Stimulated activated effector memory CD8-positive, alpha-beta T cell treated with anti-CD3 and anti-CD28 coated beads, Interleukin-12 subunit alpha, Interleukin-12 subunit beta, amount 100 ng/mL, for 72 hours (primary cell): ENCODE measurements at places on chromosomes 2 and 18.
A peak's percentile ranks its signal among the peaks of the same experiment; 100 is the strongest.

DNA sequence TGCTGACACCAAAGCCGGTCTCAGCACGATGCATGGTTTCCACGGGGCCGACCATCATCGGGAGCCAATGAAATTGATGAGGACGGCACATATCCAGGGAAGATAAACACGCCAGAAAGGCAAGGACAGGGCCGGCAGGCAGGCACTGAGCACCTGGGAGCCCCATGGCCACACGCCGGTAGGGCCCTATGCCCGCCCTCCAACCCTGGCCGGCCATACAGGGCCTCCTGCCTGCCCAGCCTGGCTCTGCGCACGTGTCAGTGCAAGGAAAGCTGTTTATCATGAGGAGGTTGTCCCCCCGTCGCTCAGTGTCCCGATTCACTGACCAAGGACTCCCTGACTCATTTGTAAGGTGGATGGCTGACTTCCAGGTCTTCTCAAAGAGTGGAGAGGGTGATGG is 237.5 kb downstream of the GLI2 start:
- DNase-seq = no peak

- peak; percentile 64 for DNase-seq
Measured at GRCh38 chr2:20225294-20226151, 593 bp upstream of the SDC1 start.

DNA sequence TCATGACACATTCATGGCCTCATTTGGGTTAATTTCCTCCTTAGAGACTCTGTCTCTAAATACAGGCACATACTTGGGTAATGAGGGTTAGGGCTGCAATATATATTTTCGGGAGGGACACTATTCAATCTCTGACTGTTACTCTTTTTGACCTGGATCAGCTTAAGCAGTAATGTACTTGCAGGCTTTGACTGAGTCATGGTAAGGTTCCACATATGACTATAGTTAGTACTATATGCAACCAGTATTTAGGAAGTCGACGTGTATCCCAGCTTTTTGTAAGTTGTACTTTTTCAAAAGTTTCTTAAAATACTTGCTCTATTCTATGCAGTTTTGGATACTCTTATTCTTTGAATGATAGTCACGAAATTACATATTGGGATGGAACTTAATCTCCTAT is 37.2 kb upstream of the CDH19 start:
- DNase-seq = no peak

- DNase-seq = no peak
Measured at GRCh38 chr2:175154661-175155082, 13.3 kb downstream of the ATF2 start.

DNA sequence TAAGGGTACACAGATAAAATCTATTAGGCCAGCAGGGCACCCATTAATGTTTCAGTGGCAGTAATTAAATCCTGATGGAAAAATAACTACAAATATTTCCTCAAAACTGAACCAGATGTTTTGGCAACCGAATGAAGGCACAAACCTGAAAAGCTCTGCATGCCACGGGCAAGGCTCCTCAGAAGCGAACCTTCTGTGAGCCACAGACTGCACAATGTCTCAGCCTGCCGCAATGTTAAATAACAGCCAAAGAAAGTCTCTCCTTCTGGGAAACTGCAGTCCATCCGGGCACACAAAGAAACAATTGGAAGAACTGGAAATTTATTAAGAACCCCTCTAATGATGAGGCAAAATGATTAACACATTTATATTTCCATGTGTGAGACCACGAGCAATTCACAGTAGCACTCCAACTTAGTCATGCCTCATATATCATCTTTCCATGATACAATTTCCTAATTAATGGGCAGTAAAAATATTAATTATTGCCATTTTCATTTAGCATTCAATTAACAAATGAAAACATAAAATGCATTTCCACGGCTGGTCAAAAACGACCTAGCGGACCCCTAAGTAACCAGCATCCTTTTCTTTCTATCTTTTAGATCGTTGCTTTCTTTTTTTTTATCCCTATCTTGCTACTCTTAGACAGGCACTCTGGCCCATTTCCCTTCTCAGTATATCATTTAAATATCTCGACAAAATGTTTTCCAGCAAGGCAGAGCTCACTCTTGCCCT is 237.5 kb downstream of the EPHA4 start:
- DNase-seq = no peak

- no peak for DNase-seq
Measured at GRCh38 chr2:8456151-8457091, 225.4 kb upstream of the ID2 start.

DNA sequence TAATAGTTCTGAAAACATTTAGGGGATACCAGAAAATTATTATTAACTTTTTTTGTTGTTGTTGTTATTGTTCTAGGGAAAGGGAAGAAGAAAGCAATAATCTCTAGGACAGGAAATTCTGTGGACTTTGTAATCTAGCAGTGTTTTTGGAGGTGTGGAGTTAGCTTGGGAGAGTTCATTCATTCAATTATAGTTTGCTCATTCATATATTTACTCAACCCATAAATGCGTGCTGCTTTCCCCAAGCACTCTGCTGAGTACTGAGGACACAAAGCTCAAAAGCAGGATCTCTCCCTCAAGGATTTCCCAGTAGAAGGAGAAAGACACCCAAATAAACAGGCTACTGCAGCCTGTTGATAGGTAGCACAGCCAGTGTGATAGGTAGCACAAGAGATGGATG is 984.3 kb downstream of the BCL11A start:
- DNase-seq = no peak

DNA sequence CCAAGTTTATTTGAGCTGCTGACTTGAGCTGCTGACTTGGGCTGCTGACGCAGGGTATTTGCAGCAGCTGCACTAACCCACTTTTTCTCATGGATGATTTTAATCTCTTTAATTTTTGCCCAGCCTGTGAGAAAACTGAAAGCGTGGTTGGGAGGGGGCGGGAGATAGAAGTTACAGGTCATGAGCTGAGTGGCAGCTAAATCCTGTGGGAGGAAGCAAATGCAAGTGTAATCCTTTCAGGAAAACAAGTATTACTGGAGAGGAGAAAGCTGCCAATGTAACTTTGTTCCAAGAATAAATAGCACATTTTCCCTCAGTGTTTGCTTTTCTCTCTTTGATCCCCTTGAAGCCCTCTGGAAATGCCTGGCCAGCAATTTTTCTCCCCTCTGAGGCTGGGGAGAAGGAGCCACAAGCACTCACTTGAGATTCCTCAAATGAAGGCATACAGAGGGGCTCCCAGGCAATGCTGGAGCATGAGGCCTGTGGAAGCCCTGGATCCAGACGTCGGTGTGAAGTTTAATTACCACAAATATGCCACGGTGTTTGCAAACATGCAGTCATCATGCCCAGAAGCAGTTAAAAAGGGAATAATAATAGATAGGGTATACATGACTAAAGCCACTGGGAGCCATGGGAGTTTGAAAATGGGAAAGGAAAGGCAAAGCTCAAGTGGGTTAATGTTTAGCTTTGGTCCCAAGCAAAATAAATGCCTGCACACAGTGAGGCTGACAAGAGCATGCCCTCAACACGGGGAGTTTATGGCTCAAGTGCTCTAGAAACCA is 10.4 kb upstream of the EVA1A start:
- no peak for DNase-seq

- DNase-seq = no peak
Measured at GRCh38 chr2:174013315-174013751, 48.2 kb upstream of the SP3 start.

DNA sequence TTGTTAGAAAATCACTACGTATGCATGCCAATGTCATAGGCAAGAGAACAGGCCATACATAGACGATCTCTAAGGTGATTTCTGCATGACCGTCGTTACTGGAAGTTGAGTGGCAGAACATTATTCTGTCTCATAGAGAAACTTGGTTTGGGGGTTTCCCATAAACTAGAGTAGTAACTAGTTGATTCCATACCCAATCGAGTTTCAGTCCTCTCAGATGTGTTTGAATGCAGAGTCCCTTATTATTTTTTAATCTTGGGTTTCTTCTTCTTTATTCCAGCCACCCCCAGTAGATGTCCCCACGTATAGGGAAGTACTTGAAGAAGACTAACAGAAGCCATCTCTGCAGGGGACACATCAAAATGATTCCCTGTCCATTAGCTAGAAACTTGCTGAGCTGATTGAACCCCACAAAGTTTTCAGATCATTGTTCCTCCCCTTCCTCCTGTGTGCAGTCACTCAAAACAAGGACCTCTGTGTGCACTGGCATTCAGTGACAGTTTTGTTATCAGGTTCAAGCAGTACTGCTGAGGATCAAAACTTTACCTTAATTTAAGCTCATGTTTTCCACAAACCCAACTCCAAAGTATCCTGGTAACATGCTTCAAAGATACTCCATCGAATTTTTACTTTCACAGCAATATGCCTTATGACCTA is 68.4 kb upstream of the CDCA7 start:
- peak; percentile 55 for DNase-seq

DNA sequence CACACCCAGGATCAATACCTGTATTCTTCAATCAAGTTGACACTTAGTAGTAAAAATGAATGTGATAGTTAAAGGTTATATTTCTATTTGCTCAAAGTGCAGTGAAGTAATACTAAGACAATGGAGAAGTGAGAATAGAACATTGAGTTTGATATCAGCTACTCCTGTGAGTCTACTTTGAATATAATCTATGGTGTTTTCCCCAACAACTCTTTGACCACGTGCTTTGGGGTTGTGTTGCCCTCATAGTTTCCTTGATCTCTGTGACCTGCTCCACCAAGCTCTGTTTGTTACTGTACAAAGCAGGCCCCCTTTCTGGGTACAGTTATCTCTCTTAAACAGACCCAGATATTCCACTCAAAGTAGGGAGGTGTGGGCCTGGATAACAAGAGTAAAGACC is 222.9 kb downstream of the GALR1 start:
- DNase-seq = no peak

DNA sequence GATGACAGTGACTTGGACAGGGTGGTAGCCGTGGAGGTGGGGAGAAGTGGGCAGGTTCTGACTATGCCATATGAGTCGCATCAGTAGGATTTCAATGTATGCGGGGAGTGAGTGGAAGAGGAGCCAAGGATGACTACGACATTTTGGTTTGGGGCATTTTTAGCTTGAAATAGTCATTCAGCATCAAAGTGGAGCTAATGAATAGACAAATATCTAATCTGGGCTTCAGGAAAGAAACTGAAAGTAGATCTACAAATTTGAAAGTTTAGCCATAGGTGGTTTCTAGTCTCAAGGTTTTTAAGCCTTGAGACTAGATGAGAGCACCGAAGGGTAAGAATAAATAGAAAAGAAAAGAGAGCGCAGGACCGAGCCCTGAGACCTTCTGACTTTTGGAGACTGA is 58.3 kb downstream of the FEZ2 start:
- no peak for DNase-seq

DNA sequence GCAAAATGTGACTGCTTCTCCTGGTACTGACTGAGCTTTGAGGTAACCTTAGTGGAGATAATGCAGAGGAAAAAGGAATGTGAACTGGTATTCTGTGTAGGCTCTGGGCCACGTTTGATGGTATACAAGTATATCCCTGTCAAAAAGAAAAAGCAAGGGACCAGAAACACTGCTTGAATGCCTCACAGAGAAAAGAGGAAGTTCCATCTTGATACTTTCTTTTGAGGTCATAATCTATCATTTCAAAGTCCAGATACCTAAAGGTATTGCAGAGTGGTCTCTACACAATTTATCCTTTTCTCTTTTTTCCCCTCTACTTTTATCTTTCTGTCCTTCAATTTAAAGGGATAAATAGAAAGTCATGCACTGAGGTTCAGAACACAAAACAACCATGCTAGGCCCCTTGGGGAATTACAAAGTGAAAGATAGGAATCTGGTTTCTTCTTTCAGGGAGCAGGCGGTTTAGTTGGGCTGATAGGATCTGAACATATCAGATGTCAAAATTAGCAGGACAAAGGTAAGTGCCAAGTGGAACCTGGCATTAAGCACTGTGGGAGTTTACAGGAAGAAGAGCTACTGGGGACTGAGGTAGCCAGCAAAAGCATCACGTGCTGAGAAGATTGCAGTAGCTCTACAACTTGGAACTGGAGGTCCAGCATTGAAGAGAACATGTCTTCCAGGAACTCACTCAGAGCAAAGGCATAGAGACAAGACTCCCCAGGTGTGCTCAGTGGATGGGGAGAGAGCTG is 121.2 kb downstream of the LYPD6 start:
- DNase-seq = no peak

GRCh38 chr18:3970929-3971328 is 484.2 kb downstream of the DLGAP1 start:
- DNase-seq = no peak

DNA sequence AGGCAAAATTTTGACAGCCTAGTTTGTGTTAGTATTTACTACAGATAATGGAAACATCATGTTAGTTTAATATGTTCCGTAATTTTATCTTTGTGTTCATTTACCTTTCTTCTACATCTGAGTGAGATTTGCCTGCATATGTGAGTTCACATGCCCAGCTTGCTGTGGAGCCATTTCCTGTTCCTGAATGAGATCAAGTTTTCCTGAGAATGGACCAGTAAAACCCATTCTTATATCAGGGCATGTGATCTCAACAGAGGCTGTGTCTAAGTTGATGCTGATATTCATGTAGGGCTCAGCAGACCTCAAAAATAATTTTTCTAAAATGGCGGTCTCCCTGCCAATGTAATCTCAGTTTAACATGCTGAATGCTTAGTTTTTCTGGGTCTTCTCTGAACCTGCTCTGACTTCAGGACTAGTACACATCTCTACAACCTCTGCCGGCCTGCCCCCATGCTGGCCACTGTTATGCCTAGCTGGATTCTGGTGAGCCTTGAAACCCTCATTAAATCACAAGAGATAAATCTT is 1.0 kb downstream of the IL1A start:
- DNase-seq = no peak

GRCh38 chr2:1638281-1638860 is 105.9 kb downstream of the PXDN start:
- no peak for DNase-seq

DNA sequence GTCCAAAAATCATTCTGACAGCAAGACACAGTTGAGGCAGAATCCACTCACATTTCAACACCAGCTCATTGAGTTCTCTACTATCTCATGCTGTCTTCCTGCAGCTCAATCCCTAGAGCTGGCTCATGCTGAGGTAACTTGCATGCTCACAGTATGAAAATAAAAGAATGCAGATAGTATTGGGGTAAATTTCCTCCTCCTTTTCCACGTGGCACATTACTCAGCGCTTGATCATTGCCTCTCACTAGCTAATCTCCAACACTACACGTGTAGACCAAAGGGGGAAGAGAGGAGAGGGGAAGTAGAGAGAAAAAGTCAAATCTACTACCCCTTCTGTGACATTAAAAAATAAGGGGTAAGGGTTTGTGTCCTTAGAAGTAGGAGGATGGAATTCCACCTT is 300.6 kb downstream of the AFF3 start:
- DNase-seq = no peak

GRCh38 chr2:11930211-11930761 is 183.9 kb downstream of the LPIN1 start:
- DNase-seq = no peak

GRCh38 chr2:113705982-113706523 is 50.4 kb downstream of the SLC35F5 start:
- no peak for DNase-seq

- DNase-seq = no peak
Measured at GRCh38 chr18:3230401-3231334, 10.9 kb upstream of the MYOM1 start.

DNA sequence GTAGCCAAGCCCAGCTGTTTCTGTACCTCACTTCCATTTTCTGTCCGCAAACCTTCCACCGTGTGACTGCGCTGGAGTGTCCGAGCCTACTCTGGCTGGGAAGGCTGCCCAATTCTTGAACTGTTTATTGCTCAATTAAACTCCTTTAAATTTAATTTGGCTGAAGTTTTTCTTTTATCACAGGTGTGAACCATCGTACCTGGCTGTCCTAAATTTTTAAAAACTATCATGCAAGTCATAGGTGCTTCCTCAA is 6.2 kb upstream of the RNU2-63P start:
- no peak for DNase-seq
